ENCODE measurements at places on chromosomes 6 and 20.

GRCh38 chr6:15184441-15184861 is 61.4 kb upstream of the JARID2 start:
- no peak for DNase-seq

DNA sequence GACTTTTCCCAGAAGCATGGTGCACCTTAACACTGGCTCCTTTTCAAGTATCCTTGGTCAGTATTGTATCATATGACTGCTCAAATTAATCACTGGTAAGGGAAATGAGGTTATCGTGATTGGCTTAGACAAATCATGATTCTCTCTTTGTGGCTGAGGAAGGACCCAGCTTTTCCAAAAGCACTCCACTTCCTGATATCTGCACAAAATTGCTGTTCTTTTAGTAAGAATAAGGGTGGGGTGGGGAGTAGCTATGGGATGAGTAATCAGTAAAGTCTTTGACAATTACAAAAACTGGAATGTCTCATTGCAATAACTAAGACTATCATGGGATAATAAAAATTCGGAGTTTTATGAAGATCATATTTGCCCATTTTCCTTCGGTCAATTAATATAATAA is 9.0 kb upstream of the RIPPLY2 start:
- no peak for DNase-seq

DNA sequence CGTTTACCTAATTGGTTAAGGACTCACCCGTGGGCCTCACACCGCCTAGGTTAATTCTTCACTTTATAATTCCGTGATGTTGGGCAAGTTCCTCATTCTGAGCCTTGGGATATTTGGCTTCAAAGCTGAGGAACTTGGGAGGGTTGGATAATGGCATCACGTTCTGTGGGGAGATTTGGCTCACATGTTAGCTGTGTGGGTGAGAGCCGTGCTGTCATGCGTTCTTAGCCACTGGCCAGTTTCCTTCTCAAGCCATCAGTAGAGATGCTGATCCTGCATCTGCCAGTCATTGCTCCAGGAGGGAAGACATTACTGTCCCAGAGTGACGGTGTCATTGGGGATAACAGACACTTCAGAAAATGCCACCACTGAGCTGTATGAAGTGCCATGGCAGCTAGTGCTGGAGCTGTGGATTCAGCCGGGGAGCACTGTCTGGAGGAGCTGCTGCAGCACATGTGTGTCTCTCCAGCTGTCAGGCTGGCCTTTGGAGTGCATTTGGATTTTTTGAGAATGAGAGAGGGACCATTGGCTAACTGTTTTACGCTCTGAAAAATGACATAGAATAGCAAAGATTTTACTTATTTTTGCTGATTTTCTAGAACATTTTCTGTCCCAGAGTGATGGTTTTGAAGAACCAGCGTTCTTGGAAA is 16.5 kb downstream of the IGF2R start:
- no peak for DNase-seq

GRCh38 chr6:11263291-11263775 is 30.9 kb upstream of the NEDD9 start:
- DNase-seq = no peak

DNA sequence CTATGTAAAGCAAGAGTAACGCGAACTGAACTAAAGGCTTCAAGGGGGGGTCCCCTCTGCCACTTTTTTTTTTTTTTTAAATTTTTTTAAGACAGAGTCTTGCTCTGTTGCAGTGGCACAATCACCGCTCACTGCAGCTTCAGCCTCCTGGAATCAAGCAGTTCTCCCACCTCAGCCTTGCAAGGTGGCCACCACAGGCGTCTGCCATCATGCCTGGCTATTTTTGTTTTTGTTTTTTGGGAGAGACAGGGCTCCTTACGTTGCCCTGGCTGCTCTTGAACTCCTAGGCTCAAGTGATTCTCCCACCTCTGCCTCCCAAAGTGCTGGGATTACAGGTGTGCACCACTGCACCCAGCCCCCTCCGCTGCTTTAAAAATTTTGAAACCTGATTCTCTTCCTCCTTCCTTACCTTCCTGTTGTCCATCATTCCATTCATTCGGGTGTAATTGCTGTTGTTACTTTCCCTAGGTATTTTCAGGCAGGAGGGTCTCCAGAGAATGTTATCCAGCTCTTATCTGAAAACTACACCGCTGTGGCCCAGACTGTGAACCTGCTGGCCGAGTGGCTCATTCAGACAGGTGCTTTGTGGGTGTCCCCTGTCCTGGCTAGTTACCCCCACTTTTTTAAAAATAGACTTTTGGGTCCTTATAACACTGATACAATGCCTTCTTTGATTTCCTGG is 5.4 kb downstream of the NELFCD start:
- DNase-seq = no peak

GRCh38 chr20:48169650-48170225 is 384.5 kb upstream of the SULF2 start:
- DNase-seq = no peak

GRCh38 chr20:51062065-51062464 is 39.2 kb upstream of the KCNG1 start:
- DNase-seq = no peak

GRCh38 chr6:96856856-96857255 is 19.6 kb upstream of the GPR63 start:
- no peak for DNase-seq

DNA sequence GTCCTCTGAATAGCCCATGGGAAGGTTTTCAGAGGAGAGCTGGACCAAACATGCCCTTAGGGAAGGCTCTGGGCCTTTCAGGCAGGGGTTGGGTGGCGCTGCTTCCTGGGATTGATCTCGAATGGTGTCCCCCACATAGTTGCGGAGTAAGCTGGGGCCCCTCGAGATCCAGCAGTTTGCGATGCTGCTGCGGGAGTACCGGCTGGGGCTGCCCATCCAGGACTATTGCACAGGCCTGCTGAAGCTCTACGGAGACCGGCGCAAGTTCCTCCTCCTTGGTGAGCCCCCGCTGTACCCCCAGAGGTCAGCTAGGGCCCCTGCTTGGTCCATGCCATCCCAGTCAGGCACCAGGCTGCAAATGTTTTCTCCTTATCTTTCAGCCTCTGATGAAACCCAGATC is 19.3 kb downstream of the CCM2L start:
- DNase-seq = no peak

- DNase-seq = no peak
Observed at GRCh38 chr6:123966618-123967017, 163.0 kb downstream of the NKAIN2 start.

GRCh38 chr6:89959883-89960282 is 65.6 kb downstream of the GJA10 start:
- no peak for DNase-seq

DNA sequence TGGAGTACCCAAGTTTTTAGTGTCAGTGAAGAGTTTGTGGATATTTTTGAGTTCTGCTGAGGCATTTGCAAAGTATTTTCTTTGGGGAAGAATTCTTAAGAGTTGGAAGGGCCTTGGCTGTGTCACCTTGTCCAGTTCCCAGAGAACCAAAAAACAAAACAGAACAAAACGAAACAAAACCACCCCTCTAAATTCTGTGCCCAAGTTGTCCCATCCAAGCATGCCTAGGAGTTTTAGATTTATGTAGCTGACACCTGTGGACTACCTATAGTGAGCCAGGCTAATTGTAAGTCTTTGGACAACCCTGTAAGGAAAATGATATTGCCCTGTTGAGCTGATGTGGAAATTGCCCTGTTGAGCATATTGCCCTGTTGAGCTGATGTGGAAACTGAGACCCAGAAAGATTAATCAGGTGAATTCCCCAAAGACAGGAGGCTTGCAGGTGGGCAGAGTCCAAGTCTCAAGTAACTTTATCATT is 1.0 kb upstream of the ECI2 start:
- DNase-seq = no peak

- no peak for DNase-seq
Observed at GRCh38 chr20:2798095-2798805, 2.2 kb downstream of the CPXM1 start.

DNA sequence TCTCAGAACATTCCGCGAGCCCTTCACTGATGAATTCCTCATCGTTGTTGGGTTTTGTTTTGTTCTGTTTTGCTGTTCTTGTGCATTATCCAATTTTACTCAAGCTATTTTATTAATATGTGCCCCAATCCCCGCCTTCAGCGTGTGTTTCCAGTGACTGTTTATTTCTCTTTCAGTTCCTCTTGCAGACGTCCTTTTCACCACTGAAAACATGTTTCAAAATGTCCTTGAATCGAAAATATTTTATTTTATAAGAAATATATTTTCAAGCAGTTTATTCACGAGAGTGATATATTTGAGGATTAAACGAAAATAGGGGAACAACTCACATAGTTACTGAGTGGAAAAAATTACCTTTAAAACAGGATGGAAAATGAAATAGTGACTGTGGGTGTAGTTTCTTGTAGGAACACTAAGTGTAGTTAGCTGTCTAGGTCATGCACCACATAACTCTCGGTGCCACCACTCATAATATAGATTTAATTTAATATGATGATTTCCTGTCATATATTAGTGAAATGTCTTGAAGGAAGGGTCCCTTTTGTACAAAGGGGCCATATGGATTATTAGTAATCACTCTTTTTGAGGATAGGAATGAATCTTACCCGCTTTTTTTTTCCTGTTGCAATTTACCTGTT is 45.3 kb upstream of the HDDC2 start:
- DNase-seq = no peak

GRCh38 chr6:122153557-122153956 is 245.9 kb upstream of the HSF2 start:
- DNase-seq = no peak

DNA sequence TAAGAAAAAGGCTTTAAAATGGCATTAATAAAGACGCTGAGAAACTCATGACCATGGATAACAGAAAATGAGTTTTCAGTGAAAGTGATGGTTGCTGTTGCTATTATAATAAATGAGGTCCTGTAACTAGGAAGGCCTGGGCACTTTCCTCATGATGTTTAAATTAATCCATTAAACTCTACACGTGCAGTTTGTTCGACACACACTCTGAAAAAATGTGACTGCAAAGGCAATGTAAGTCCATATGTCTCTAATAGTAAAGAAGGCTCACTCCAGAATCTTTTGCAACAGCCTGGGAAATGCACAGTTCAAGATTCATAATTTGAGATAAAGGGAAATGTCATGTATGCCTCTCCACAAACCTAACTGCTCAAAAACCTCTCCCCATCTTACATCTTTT is 153.4 kb downstream of the COL12A1 start:
- DNase-seq = no peak

DNA sequence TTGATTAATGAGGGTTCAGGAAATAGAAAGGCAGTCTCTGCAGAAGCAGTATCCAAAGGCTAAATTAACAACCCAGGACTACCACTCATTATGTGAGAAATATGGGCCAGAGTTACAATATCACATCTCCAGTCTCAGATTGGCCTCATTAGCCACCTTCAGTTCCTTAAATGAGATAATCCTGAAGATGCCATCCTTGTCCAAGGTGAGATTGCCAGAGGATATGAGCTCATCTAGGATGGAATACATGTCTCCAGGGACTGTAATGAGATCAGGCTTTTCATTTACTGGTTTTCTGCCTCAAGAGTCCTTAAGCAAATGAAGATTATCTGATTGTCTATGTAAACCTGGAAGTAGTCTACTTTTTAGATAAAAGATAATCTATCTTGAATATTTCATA is 196.3 kb downstream of the FUT9 start:
- DNase-seq = no peak

- DNase-seq = no peak
Observed at GRCh38 chr6:163395122-163395830, 19.2 kb upstream of the QKI start.

DNA sequence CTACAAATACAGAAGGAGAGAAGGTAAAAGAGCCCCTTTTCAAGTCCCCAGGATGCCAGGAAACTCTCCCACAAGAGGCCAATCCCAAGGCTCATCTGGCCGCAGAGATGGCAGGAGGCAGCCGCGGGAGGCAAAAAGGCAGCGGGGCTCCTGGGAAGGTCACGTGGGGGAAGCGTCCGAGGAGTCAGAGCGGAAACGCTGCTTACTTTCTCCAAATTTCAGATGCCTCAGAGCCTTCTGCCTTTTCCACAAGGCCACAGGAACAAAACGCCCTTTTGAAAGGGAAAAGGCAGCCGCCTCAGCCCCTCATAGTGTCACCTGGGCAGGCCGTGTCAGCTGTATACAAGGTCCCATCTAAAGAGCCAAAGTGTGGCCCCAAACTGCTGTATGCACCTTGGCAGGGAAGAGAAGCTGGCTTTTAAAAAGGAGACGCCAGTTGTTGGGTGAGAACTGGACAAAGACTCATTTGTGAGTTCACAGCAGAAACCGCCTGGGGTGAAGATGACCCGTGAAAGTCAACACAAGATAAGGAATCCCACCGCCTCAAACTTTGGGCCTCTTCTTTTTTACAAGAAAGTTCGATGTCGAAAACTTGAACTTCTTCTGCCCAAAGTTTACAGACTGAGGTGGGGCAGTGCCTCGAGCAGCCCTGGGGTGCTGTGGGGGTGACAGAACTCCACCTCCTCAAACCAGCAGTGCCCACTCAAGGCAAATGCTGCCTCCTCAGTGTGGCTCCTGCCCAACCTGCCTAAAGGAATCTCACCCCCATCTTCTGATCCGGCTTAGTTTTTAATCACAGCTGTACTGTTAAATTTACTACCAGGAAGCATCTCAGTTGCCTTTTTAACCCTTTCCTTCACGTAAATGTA is 45.4 kb downstream of the EZR start:
- DNase-seq = no peak

- DNase-seq = no peak
Observed at GRCh38 chr20:32069711-32070110, 17.7 kb downstream of the HCK start.

GRCh38 chr6:47034421-47034820 is 7.7 kb downstream of the ADGRF1 start:
- no peak for DNase-seq

GRCh38 chr6:56753811-56754210 is 111.1 kb upstream of the DST start:
- DNase-seq = no peak

- DNase-seq = no peak
Observed at GRCh38 chr20:13205848-13206434, 15.1 kb upstream of the ISM1 start.

- no peak for DNase-seq
Observed at GRCh38 chr6:156852858-156853216, 75.7 kb downstream of the ARID1B start.

DNA sequence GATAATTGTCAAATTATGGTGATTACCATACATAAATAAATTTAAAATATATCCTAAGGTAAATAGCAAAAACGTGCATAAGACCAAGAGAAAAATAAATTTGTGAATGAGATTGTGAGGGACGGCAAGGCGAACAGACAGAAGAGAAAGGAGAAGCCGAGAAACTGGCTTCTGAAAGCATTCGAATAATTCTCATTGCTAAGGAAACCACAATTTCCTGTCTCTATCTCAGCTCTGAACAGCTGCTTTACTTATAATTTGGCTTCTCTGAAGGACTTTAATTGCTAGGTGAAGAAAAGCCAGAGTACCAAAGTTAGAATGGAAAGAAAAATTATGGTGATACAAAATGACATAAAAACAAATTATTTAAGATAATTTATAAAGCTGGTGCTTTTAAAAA is 79.0 kb upstream of the RGS17 start:
- peak; percentile 77 for DNase-seq

DNA sequence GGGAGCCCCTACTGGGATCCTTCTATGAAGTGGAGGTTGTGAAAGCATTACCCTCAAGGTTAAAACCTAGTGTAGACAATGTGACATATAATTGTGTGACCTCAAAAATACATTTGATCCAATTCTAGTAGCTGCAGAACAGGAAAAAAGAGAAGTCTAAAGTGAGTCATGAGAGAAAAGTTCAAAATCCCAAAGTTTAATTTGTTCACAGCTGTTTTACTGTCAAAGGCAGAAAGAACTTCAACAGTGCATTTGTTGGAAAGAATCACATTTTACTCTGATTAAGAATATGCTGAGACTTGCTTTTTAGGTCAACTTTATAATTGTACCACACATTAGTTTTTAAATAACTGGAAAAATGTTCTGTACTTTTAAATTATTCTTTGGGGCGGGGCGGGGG is 1027.4 kb upstream of the FLRT3 start:
- no peak for DNase-seq

Measured in hematopoietic multipotent progenitor cell treated with erythropoietin and hydrocortisone succinate and interleukin-3 and kit ligand, for 4 days (in vitro differentiated cells).